ENCODE measurements at places on chromosomes 5 and 9.

DNA sequence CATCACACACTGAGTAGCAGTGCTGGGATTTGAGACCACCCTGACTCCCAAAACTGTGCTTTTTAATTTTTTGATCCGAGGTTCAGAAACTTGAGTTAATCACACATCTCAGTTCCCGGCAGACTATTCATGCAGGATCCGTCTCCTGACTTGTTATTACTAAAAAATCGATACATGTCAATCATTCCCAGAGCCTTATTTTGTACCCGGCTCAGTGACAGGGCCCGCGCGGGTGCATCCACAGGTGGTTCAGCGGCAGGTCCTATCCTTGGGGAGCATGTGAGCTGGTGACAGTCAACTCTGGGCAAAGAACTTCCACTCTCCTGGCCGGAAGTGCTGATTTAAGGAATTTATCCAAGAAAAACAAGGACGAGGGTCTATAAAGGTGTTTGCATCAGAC, 95.9 kb upstream of the MVB12B start:
- no peak for DNase-seq

DNA sequence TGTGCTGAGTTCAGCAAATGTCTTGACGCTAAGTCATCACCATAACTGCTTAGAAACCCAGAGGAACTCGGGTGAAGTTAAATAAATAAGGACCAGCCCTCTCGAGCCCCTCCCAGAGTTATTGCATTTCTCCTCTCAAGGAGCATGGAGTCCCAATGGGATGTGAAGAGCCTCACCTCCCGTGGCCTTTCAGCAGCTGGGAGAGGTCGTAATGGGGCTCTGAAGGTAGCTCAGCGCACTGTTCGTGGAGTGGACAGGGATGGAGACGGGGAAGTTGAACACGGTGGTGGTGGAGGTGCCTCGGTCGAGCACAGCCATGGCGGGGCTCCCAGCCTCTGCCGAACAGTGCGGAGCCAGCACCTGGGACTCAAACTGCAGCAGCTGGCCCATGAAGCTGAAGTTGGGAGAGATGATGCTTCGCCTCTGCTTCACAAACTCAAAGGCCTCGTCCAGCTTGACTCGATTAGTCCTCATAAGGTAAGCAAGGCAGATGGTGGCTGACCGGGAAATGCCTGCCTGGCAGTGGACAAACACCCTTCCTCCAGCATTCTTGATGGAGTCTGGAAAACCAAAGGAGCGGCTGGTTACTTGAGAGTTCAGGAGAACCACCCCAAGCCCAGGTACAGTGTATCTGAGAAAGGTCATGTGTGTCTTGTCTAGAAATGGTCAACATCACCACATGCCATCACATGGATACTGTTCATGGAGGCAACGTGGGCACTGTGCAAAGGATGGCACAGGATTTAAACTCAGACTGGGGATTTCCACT, 2.2 kb downstream of the DUSP1 start:
- DNase-seq: no peak

DNA sequence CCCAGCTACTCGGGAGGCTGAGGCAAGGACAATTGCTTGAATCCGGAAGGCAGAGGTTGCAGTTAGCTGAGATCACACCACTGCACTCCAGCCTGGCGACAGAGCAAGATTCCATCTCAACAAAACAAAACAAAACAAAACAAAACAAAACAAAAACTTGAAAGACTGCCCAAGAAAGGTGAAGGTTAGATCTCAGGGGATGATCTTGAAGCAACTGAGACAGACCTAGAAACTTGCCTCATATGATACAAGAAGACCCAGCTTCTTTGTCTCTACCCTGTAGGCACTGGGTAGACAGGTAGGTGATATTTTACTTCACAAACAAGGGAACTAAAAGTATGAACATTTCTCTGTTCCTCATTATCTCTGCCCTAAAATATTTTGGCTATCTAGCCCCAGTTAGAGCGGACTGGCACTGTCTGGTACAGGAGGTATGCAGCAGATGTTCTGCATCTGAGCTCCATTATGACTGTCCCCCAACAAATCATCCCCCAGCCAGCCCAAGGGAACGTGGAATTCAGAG, 26.3 kb upstream of the SHOC1 start:
- DNase-seq: no peak

- DNase-seq: no peak
Observed at GRCh38 chr9:107489144-107489673, 360 bp downstream of the KLF4 start.

Data from ovary (tissue), 10 donors.